ENCODE measurements at places on chromosomes 13 and 19. TPM values are rescaled to one million over a fixed set of nuclear protein-coding genes. Genes with fewer than 3 reads are reported as not detected.

DNA sequence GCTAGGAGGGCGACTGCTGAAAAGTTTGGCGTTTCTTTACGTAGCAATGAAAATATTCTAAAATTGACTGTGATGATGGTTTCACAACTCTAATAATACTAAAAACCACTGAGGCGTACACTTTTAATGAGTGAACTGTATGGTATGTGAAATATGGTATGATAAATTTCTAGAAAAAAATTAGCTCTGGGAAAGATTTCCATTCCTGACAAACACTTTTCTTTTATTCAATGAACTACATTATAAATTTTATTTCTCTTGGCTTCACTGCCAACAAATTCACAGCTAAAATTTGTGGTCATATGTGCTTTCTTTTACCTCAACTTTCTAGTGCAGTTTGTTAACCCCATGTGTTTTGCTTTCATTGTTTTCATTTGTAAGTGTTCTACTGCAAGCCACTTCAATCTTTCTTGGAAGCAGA lies 11.1 kb downstream of the ZC3H13 start:
- no peak for DNase-seq

GRCh38 chr13:21316376-21316775 lies 139.9 kb downstream of the MRPL57 start:
- no peak for DNase-seq

GRCh38 chr19:55253842-55254624 lies 4.8 kb downstream of the PPP6R1 start:
- no peak for DNase-seq

GRCh38 chr19:14775869-14776586 lies 2.3 kb downstream of the ADGRE2 start:
- no peak for DNase-seq

DNA sequence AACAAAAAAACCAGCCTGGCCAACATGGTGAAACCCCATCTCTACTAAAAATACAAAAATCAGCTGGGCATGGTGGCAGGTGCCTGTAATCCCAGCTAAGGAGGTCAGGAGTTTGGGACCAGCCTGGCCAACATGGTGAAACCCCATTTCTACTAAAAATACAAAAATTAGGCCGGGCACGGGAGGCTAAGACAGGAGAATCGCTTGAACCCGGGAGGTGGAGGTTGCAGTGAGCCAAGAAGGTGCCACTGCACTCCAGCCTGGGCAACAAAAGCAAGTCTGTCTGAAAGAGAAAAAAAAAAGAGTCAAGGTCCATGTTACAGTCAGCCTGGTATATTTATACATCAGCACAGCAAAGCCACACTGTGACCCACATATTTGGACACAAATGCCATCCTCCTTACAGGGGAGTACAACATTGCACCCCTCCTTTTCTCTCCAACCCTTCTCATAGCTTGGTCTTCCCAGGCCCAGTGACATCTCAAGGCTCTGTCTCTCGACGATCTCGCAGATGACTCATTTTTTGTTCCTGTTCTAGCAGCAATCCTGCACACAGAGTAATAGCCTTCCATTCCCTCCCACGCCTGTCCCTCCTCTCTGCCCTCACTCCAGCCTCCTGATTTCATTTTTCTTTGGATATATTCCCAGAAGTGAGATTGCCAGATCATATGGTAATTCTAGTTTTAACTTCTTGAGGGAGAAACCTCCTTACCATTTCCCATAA lies 21.0 kb upstream of the DPP9 start:
- no peak for DNase-seq

NCAN gene
- not detected for total RNA-seq

DNA sequence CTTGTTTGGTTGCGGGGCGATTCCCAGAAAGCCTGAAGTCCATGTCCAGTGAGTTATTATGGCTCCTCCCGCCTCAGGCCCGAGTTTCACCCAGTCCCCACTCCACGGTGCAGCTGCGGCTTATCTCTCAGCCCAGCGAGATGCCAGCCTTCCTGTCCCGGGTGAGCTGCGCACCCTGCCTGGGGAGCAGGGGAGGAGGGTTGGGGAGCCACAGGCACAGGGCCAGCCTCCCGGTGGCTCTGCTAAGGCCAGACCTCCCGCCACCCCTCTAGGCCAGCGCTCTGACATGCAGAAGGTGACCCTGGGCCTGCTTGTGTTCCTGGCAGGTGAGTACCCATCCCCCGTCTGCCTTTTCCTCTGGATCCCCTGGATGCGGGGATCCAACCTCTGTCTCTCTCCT lies 3.5 kb downstream of the FXYD3 start:
- no peak for DNase-seq

PABPC3 gene
- total RNA-seq: 0.18 TPM

BICRA gene
- 13.2 TPM for total RNA-seq

GRCh38 chr19:58296104-58296503 lies 9.1 kb upstream of the ERVK3-1 start:
- no peak for DNase-seq

GRCh38 chr13:84400706-84401105 lies 518.4 kb upstream of the SLITRK1 start:
- DNase-seq: no peak

GRCh38 chr19:40365613-40366401 lies 17.3 kb downstream of the PLD3 start:
- DNase-seq: no peak

DNA sequence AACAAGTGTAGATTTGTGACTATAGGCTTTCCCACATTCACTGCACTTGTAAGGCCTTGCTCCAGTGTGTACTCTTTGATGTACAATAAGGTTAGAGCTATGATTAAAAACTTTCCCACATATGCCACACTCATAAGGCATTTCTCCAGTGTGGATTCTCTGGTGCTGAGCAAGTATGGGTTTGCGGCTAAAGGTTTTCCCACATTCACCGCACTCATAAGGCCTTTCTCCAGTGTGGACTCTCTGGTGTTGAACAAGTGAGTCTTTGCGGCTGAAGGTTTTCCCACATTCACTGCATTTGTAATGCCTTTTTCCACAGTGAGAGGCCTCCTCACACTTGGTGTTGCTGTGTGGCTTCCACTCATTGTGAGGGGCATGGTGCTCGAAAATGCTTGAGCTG lies 3.7 kb downstream of the ZNF772 start:
- DNase-seq: no peak

GRCh38 chr13:33723365-33723764 lies 94.6 kb upstream of the RFC3 start:
- DNase-seq: no peak

DNA sequence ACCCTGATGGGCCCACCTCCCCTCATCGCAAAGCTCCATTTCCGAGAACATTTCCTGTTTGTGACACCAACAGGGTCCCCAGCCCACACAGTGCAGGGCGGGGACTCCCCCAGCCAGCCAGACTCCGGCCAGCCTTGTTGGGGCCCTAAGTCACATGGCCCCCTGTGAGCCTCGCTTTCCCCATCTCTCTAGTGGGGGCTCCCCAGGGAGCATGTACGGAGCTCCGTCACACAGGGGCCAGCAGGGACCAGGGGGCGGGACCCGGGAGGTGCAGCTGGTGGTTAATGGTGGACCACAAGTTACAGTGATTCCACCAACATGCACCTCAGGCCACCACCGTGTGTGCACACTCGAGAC lies 1.7 kb downstream of the TBXA2R start:
- DNase-seq: no peak

GRCh38 chr19:56253737-56254136 lies 18.8 kb upstream of the EDDM13 start:
- no peak for DNase-seq

- no peak for DNase-seq
These were observed 606 bp downstream of the SYNGR4 start for GRCh38 chr19:48364598-48365348.

- no peak for DNase-seq
These were observed 69.1 kb downstream of the CAB39L start for GRCh38 chr13:49374585-49375290.

- no peak for DNase-seq
These were observed 12.8 kb upstream of the ADGRL1 start for GRCh38 chr19:14218620-14219330.

GRCh38 chr13:100068133-100068931 lies 20.6 kb upstream of the PCCA start:
- DNase-seq: no peak

- no peak for DNase-seq
These were observed 24.4 kb downstream of the LTBP4 start for GRCh38 chr19:40625406-40626120.

DKKL1 gene
- 1.5 TPM for total RNA-seq

DIAPH3 gene
- total RNA-seq: 20.7 TPM

DNA sequence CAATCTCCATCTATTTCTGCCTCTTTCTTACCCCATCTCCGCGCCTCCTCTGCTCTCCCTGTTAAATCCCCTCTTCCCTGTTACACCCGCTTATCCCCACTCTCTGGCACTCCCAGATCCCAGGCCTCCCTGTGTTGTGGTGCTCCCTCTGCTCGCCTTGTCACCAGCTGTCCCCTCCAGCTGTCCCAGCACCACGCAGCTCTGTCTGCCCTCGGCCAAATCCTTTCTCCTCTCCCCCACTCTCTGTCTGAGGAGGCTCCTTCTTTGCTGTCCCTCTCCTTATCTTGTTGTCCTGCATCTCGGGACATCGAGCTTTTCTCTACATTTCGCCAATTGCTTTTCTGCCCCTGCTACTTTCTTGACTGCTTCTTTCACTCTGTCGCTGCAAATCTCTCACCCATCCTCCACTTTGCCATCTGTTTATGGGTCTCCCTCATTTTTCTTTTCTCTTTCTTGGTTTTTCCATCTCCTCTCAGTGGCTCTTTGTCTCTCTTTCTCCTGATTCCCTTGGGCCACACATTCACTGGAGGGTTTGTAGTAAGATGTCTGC lies 941 bp downstream of the ZNF160 start:
- no peak for DNase-seq

GRCh38 chr13:99980201-99980823 lies 1.3 kb upstream of the ZIC2 start:
- DNase-seq: no peak

ZNF491 gene
- 4.2 TPM for total RNA-seq

POLD1 gene
- 37.2 TPM for total RNA-seq

DNA sequence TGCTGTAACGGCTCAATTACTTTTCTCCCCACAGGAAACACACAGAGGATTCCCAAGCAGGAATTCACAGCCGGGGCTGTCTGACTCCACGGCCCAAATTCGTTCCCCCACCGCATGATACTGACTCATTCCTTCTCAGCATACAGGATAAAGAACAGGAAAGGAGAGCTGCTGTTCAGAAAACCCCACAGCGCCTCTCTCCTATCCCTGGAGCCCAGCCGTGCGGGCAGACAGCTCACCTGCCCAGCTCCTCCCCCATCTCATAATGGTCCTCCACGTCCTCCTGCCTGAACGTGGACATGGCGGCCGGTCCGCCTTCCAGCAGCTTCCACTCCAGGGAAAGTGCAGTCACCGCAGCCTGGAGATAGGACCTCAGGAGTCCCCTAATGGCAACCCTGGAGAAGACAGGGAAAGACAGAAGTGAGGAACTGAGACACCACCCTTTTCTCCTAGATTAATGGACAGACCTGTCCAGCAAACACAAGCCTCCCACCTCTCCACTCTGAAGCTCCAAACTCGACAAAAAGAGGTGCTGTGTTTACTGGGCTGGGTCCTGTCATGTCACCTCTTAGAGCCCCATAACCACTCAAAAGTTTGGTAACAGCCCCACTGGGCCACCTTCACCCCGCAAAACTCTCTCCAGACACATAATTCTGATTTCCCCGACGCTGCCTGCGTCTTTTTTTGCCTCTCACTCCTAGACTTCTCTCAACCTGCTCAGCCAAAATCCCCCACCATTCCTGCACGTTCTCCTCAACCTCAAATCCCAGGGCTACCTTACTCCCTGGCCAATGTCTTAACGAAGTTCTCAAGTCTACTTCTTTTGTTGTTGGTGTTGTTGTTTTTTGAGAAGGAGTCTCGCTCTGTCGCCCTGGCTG lies 1.2 kb downstream of the DAPK3 start:
- DNase-seq: no peak

GRCh38 chr19:11100049-11100448 lies 10.8 kb downstream of the LDLR start:
- no peak for DNase-seq

DNA sequence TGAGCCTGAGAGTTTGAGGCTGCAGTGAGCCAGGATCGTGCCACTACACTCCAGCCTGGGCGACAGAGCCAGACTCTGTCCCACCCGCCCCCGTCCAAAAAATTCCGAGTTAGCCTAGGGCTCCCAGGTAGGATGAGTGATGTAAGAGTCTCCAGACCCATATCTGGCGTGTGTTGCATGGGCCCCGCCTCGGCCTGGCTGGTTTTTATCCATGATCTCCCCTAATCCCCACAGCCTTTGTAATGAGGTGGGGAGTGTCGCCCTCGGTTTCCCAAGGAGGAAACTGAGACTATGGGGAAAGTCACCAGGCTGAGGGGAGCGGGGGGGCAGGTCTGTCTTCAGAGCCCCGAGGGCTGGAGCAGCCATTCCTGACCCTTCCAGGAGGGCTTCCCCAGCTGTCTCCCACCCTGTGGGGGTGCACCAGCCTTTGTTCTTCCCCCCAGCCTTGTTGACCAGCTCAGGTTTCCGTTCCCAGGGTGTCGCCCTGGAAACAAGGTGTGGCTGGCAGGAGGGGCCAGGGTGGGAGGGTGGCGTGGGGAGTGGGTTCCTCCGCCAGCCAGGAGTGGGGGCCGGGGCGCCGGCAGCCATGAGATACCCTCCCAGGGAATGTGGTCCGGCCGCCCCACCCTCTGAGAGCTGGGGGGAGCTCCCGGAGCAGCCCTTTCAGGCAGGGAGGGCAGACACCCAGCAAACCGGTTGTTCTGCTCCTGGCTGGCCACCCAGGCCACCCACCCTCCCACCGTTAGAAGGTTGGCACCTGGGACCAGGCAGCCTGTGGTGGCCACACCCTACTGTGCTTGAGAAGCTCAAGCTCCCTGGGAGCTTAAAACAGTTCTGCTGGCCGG lies 11.5 kb downstream of the MYH14 start:
- no peak for DNase-seq

DNA sequence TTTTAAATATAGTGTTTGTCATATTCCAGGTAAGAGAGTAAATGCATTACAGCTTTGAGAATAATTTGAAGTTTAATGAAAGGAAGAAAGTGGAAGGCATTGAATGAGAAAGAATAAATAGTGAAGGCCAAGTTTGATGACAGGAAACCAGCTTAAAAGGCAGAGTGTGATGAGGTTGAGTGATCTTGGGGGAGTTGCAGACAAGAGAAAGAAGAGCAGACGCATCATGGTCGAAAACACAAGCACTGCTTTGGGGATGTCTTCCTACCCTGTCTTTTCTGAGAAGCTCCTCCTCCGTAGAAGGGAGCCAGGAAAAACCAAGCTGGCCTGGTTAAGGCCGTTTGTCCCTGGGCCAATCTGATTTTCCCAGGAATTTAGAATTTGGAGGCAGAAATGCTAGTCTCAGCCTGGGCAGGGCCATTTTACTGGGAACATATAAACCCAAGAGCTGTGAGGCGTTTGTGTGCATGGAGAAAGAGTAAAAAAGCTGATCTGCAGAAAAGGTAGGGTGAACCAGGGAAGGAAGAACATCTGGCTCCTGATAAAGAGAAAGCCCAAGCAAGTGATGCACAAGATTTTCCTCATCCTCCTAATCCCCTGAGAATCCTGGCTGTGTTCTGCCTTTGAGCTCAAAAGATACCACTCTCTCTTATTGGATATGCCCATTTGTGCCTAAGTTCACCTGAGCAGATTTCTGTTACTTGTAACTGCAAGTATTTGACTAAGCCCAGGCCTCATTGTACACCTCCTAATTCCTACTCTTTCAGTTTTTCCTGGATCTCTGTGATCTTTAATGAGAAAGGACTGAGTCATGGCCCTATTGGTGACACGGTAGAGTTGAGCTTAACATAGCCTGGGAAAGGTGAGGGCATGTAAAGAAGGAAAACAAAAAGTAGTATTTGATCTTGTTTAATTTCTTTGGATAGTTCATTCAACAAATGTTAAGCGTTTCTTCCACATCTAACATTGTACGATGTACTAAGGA lies 80.0 kb downstream of the WDFY2 start:
- DNase-seq: no peak

GRCh38 chr19:42475366-42475765 lies 32.6 kb upstream of the CXCL17 start:
- DNase-seq: no peak
